CD4-positive, CD25-positive, alpha-beta regulatory T cell (primary cell): ENCODE measurements at places on chromosomes 2 and 18.

- DNase-seq, result no peak
Observed at GRCh38 chr2:196988639-196989038, 62.1 kb upstream of the PGAP1 start.

- no peak for DNase-seq
Observed at GRCh38 chr2:195538937-195539336, 118.1 kb upstream of the SLC39A10 start.

- DNase-seq, result peak; percentile 58
Observed at GRCh38 chr2:181462033-181462432, 4.8 kb downstream of the ITGA4 start.

GRCh38 chr2:98308532-98308931, 37.7 kb upstream of the CNGA3 start:
- DNase-seq, result no peak

DNA sequence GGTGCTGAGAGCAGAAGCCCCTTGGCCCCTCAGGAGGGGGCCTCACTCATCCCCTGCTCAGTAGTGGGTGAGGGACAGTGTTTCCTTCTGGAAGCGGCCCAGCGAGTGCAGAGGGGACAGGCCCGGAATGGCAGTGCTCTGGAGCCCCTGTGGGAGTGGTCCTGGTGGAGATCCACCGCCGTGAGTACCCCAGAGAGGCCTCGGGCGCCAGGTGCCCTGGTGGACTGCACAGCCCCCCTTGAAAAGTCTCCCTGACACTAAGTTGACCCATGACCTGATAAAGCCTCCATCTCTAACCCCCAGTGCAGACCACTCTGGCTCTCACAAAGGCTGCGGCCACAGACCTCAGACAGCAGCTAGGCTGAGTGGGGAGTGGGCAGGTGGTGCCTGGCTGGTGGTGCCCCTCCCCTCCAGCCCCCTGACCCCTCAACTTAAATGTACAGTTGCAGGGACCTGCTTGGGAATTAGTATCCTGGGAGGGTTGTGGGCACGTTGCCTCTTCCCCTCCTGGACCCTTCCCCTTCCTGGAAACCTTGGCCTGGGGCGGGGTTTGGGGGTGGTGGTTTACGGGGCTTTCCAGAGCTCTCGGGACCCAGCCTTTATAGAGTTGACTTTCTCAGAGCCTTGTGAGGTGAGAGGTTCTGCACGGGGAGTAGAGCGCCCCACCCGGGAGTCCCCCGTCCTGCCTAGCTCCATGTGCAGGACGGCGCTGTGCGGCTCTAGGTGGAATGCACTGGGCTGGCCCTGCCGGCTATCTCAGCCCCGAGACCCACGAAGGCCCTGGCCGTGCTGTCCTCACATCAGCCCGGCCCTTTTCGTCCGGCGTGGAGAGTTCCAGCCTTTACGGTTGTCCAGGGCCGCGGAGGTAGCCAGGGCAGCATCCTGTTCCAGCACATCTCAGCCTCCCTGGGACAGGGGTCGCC, 62.7 kb downstream of the RTP5 start:
- DNase-seq, result no peak

GRCh38 chr2:106353676-106354075, 114.5 kb downstream of the RGPD3 start:
- no peak for DNase-seq

- DNase-seq, result no peak
Observed at GRCh38 chr2:142714600-142714999, 162.9 kb upstream of the KYNU start.

GRCh38 chr2:85976106-85976920, 87.5 kb upstream of the ST3GAL5 start:
- no peak for DNase-seq

DNA sequence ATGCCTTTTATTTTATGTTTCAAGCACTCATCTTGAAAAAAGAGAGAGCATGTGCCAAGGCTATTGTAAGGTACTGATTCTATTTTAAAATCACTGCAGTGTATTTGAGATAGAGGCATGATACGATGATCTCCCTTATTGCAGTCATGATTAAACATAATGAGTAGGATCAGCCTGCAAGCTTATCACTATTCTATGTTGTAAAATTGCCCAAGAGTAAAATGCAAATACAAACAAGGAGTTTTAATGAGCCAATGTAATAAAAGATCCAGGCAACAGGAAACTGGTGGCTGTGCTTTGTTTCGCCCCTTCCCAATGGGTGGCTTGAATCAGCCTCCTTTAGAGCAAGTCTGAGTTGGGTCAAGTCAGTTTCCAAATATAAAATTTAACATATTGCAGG, 116.4 kb upstream of the RBMS1 start:
- no peak for DNase-seq

DNA sequence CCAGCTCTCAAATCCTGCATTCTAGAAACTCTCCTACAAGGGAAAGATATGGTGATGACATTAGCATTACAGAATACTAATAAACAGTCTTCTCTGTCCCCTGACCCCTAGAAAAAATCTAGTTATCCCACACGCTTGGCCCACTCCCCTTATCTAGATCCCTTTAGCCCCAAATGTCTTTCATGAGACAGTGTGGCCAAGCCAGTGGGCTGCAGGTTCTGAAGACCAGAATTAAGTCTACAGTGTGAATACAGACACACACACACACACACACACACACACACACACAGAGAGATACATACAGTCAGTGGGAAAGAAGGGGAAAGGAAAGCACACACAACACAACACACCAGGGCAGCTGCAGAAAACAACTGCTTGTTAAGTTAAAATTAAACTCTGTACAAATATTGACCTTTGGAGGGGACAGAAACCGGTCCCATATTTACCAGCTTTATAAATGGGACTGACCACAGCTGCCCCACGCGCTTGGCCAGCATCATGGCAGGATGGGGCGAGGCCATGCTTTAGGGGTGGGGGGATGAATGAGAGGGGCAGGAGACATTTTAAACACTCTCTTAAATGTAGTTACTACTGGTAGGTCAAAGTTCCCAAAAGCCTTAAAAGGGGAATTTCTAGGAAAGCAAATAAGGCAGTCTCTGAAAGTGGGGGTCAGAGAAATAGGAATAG, 49.1 kb downstream of the NHEJ1 start:
- no peak for DNase-seq

GRCh38 chr2:15614545-15615300, 23.1 kb downstream of the DDX1 start:
- DNase-seq, result no peak

- DNase-seq, result peak; percentile 41
Observed at GRCh38 chr18:51361130-51361860, 163.8 kb upstream of the MEX3C start.
